ENCODE measurements at places on chromosomes 5 and 9. TPM values are rescaled to one million over a fixed set of nuclear protein-coding genes. Genes with fewer than 3 reads are reported as not detected.

The PPP1R26 gene
- 27.9 TPM for total RNA-seq

The CCL28 gene
- not detected for total RNA-seq

The AGXT2 gene
- not detected for total RNA-seq

The PPP2CA gene
- total RNA-seq: 137 TPM

The GADD45G gene
- 1.0 TPM for total RNA-seq

The ECM2 gene
- total RNA-seq: 0.16 TPM

The F12 gene
- total RNA-seq: 2.1 TPM

The TRMO gene
- 11.6 TPM for total RNA-seq

The RNF183 gene
- 0.53 TPM for total RNA-seq

The ZNF454 gene
- 1.2 TPM for total RNA-seq

The GPR150 gene
- total RNA-seq: not detected

The CDO1 gene
- 13.1 TPM for total RNA-seq

The DOCK8 gene
- total RNA-seq: 8.9 TPM

The TMEM38B gene
- total RNA-seq: 14.1 TPM

The ANKRD31 gene
- 1.4 TPM for total RNA-seq

The LECT2 gene
- total RNA-seq: not detected

The KCNV2 gene
- total RNA-seq: not detected

The PIGO gene
- 31.2 TPM for total RNA-seq

The SERF1A gene
- 23.3 TPM for total RNA-seq

The FOXI1 gene
- total RNA-seq: not detected

The PDE6A gene
- 0.18 TPM for total RNA-seq

The GNPDA1 gene
- total RNA-seq: 55.1 TPM

The PCDHB11 gene
- total RNA-seq: 6.4 TPM

The TMEM252 gene
- not detected for total RNA-seq

The SURF6 gene
- total RNA-seq: 22.8 TPM

The TAF11L12 gene
- total RNA-seq: not detected

The RNF180 gene
- total RNA-seq: 10.0 TPM

The SCGB3A2 gene
- 0.49 TPM for total RNA-seq
